ENCODE measurements at places on chromosomes 4 and X. TPM values are rescaled to one million over a fixed set of nuclear protein-coding genes. Genes with fewer than 3 reads are reported as not detected.

DNA sequence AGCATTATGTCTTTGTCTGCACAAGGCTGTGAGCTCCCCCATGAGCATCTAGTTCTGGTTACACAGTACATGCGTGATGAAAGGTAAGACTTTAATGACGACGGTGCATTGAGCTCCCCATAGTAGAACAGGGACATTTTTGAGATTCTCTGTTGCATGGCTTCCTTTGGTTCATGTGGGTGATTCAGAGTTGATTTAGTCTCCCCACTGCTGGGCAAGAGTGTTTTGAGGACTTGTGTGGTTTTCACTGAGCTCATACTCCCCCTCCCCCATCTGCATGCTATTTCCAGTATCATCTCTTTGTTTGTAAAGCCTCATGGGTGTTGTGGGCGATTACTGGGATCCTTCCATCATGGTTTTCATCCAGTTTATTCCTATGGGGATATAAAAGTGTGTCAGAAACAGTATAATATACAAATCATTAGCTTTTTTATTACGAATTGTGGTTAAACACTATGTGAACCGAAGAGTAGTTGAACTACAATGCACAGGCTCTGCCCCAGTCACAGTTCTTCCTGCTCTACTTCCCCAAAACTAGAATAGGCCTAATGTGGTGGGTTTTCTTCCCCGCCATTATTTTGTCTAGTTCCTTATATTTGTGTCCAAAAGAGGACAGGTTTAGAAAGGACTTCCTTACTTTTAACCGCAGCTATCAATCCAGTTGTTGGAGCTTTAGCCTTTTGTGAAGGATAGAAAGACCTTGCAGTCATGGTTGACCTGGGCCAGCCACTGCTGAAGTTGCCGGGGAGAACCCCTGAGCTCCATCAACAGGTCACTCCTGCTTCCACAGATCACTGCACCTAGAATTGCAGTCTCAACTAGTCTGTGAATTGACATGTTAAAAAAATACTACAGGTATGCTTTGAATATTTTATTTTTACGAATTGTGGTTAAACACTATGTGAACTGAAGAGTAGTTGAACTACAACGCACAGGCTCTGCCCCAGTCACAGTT lies 30.4 kb downstream of the KIT start:
- H3K4me3 ChIP-seq: no peak overlapping the region
- DNase-seq: no peak
- no peak overlapping the region for H3K27ac ChIP-seq
- peaks cover 3% of the 10 kb centered on the region for H3K27me3 ChIP-seq
- H3K4me1 ChIP-seq: peaks cover 34% of the 10 kb centered on the region

- no peaks in the 10 kb centered on the region for H3K36me3 ChIP-seq
- peaks cover 6% of the 10 kb centered on the region for H3K27me3 ChIP-seq
- no peak overlapping the region for H3K4me3 ChIP-seq
- no peak for DNase-seq
- no peak overlapping the region for H3K27ac ChIP-seq
Measured at GRCh38 chr4:37225778-37226177, 18.8 kb upstream of the NWD2 start.

DNA sequence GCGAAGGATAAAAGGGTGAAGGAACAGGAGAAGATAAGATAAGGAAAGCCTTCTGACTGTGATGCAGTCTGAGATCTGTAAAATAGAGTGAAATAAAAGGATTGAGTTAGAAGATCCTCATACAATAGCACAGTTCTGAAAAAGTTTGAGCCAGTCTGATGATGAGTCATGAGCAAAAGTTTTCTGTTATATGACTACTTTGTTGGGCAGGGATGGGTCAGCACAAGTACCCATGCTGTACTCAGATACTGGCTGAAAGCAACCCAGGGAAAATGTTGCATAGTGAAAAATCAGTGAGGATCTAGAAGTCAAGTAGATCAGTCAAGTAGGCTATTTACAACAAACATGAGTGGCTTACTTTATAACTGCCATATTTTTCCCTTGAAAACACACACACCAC lies 253.5 kb downstream of the PCDH10 start:
- no peak overlapping the region for H3K27ac ChIP-seq
- DNase-seq: no peak
- no peaks in the 10 kb centered on the region for H3K36me3 ChIP-seq
- H3K27me3 ChIP-seq: peaks cover 2% of the 10 kb centered on the region

The CENPU gene
- 13.7 TPM for total RNA-seq

The THOC2 gene
- total RNA-seq: 94.3 TPM

The CFI gene
- total RNA-seq: 2.6 TPM

The SLC10A6 gene
- total RNA-seq: not detected

Measured in endothelial cell (in vitro differentiated cells).